ENCODE measurements at places on chromosomes 7 and 10.

- no peak for DNase-seq
Measured at GRCh38 chr10:101968286-101968939, 87.6 kb downstream of the ARMH3 start.

DNA sequence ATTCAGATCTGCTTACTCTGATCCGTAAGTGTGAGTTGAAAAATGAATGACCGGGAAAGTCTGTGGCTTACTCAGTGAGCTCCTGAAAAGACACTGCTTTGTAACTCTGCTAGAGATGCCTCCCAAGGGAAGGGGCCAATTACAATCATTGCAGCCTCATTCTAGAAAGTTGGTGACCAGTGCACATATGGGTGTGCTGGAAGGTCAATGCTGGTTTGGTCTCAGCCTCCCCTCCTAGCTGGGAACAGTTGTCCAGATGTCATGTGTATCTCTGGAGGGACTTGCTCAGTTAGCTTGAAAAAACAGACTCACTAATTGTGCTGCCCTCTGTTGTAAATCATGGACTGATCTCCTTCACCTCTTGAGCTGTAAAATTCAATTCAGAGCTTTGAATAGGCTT, 405.0 kb downstream of the ADRA2A start:
- DNase-seq = no peak

DNA sequence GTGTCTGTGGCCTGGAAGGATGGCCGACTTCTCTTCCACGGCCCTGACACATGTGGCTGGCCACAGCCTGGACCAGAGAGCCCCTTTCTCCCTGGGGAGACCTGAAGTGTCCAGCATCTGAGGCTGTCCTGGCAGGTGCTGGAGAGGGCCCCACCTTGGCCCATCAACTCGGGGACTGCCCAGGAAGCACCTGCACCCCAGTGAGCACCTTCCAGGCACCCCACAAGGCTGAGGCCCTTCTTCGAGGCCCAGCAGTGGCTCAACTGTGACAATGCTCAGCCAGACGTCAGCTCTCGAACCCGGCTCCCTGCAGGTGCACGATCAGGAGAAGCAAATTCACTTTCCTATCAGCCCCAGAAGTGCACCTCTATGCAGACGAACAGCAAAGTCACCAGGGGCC, 24.3 kb downstream of the RGS10 start:
- DNase-seq = no peak

DNA sequence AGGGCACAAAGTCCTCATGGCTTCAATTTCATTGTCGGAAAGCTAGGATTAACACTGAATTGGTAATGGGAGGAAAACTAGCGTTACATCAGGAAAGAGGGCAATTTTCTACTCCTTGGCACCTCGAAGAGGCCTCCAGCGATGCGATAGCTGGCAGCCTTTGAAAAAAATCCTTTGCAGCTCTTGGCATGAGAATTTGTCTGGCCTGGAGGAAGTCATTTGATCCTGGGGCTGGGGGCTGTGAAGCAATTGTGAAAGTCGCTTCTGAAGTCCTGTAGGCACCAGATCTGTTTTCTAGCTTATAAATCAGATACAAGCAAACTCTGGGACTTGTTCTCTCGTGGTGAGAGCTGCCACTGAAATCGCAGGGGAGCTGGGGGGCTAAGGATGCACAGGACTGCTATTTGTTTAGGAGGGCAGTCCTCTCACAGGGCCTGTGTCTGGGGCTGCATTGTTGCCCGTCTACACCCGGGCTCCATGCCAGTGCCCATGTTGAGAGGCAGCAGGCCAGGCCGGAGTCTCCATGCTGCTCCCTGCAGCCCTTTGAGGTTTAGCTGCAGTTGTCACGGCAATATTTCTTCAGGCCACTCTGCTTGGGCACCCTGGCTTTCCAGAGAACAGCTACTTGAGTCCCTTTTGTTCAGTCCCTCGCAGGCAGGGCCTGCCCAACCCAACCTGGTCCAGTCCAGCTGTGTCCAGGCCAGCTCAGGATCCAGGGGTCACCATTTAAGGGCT, 206.8 kb upstream of the LYZL1 start:
- no peak for DNase-seq

- no peak for DNase-seq
Measured at GRCh38 chr7:100585511-100586265, at the start of gene LRCH4. Gene LRCH4, minus strand, starts transcription at chr7:100586129. Its CDS starts 29 bp downstream, at chr7:100586100.

- no peak for DNase-seq
Measured at GRCh38 chr10:74109452-74109851, 41.2 kb downstream of the AP3M1 start.

- DNase-seq = no peak
Measured at GRCh38 chr10:29931833-29932232, 127.6 kb downstream of the JCAD start.

- DNase-seq = no peak
Measured at GRCh38 chr7:22470981-22471380, 29.0 kb downstream of the STEAP1B start.

- DNase-seq = no peak
Measured at GRCh38 chr7:37385787-37386186, 62.9 kb downstream of the ELMO1 start.

- no peak for DNase-seq
Measured at GRCh38 chr10:44965651-44966097, 6.1 kb downstream of the RASSF4 start.

DNA sequence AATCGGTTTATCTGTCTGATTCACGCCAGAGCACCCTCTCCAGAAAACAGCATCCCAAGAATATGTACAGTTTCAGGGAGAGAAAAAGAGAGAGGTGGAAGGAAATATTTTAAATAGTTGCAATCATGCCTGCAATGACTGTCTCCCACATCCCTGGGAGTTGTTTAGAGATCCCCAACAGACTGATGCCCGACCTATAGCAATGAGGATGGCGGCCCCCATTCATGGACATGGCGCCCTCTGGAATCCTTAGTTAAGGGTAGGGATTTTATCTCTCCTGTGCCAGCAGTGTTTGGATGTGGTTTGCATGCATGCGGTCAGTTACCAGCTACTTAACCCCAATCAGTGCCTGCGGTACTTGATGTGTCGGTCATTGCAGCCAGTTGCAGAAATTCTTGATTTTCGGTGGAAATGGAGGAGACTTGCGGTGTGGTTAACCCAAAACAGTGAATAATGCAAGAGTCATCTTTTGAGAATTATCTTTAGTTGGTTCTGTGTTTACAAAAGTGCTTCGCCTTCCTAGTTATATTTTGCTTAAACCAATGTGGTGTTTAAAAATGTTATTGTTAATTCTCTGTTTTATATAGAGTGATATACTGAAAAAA, 186.0 kb upstream of the TCF7L2 start:
- no peak for DNase-seq

GRCh38 chr10:78407966-78408365, 374.3 kb downstream of the RPS24 start:
- DNase-seq = no peak

GRCh38 chr10:75910032-75910431, 478.6 kb downstream of the LRMDA start:
- peak; percentile 9 for DNase-seq

- DNase-seq = no peak
Measured at GRCh38 chr10:97873569-97873968, 23.9 kb downstream of the GOLGA7B start.

DNA sequence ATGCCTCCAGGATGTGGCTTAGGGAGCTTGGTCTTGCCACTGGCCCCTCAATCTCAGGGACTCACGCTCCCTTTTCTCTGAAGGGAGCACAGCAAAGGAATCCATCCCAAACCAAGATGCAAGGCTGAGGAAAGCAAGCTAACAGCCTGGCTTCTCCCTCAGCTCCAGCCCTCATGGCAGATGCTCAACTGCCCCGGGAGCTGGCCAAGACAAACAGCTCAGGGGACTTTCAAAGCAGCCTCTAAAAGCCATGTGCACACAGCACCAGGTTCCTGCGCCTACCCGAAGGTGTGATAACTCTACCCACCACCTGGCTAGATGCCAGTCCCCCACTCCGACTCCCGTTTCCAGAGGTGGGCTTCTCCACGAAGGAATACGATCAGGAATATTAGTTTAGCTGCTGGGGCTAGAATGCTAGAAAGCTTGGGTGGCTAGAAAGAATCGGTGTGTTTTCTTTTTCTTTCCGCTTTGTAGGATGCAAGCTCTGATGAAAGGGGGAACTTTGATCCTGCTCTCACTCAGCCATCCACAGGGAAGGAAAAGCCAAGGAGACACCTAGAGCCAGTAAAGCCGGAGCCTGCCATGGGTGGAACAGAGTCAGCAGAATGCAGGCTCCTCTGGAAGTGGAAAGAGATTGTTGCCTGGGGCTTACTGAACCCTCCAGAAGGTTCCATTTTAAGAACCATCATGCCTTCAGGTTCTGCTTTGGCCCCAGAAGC, 89.0 kb upstream of the FGFR2 start:
- no peak for DNase-seq

DNA sequence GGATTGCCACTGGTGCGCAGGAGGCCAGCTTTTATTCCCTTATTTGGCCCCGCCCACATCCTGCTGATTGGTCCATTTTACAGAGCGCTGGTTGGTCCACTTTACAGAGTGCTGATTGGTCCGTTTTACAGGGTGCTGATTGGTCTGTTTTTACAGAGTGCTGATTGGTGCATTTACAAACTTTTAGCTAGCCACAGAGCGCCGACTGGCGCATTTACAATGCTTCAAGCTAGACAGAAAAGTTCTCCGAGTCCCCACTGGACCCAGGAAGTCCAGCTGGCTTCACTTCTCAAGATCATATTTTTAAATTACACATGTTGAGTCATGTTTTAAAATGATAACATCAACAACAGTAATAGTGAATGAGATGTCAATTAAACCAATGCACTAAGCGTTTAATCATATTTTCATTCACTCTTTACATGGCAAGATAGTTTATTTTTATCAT, 128.3 kb downstream of the CUBN start:
- no peak for DNase-seq

DNA sequence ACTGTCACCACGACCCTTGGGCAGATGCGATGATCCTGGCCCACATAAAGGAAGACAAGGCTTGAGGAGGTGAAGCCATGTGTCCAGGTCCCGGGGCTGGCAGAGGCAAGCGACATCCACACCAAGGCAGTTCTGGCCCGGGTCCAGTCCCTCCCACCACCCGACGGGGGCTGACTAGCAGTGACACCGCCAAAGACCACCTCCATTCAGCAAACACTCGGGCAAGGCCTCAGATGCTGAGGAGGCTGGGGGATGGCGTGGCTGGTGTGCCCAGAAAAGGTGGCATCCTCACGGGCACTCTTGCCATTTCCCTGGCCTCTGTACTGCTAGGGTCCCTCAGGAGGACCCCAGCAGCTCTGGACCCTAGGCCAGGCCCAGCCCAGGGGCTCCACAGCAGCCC, 219.0 kb downstream of the ELFN1 start:
- DNase-seq = no peak

- no peak for DNase-seq
Measured at GRCh38 chr10:37992083-37992482, 15.6 kb upstream of the ZNF25 start.

DNA sequence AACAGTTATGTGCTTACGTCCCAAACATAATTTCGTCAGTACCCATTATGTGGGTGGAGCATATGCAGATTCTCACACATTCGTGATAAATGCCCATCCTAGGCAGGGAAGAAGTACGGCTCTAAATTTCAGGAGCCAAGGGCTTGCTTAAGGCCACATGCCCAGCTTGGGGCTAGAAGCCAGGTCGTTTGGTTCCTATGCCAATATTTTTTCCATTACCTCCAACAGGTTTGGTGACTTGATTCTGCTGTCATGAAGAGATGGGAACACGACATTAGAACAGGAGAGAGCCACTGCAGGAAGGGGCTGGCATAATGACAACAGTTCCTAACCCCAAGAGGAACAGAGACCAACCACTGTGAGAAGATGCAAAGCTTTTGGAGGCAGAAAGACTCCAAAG, 85.1 kb downstream of the HIPK2 start:
- no peak for DNase-seq

- DNase-seq = no peak
Measured at GRCh38 chr7:5408777-5409176, 14.9 kb downstream of the TNRC18 start.

DNA sequence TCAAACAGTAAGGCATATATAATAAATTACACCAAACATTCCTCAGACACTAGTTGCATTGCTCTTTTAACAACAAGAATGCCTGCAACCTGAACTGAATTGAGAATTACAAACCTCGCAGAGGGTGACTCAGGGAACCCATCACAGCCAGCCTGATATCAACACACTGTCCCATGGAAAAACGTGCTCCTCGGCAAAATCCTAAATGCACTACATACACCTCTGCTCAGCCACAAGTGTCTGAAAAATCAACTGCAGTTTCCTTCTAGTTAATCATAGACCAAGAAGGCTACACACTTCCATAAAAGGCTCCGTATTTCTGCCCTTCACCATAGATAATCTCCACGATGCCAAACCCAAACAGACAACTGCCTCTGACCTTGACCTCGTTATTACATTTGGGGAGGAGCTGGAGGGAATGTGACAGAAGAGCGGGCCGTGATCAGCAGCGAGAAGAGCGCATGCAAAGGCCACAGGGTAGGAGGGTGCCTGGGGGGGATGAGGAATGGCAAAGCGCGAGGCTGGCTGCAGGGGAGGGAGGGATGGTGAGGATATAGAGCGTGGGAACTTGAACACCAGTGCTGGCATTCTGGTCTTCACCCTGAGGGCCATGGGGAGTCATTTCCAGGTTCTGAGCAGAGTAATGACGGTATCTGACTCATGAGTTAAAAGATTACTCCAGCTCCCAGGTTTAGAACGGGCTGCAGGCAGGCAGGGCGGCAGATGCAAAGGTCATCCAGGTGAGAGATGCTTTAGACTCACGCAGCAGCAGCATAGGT, 201.9 kb upstream of the FRMD4A start:
- DNase-seq = no peak

DNA sequence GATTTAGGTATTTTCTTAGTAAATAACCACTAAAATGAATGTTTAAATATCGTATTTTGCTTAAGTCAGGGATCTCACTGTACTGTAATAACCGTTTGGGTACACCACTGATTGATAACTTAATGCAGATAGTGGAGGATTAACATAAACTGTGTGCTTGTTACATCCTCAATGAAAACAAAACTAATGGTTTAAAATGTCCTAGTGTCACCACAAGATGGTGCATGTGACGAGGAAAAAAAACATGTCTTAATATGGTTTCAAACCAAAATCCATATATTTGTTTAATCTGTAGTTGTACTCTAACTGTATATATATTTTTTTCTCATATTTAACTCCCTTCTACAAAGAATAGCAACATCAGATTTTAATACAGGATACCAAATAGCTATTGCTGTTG, 19.2 kb downstream of the ARMC10 start:
- DNase-seq = no peak

GRCh38 chr7:142962991-142963390, 828 bp upstream of the KEL start:
- DNase-seq = no peak

- DNase-seq = no peak
Measured at GRCh38 chr7:45644237-45644636, 70.1 kb downstream of the ADCY1 start.

- no peak for DNase-seq
Measured at GRCh38 chr10:6225263-6225814, 22.6 kb downstream of the PFKFB3 start.
